ENCODE measurements at places on chromosomes 3 and 15.

DNA sequence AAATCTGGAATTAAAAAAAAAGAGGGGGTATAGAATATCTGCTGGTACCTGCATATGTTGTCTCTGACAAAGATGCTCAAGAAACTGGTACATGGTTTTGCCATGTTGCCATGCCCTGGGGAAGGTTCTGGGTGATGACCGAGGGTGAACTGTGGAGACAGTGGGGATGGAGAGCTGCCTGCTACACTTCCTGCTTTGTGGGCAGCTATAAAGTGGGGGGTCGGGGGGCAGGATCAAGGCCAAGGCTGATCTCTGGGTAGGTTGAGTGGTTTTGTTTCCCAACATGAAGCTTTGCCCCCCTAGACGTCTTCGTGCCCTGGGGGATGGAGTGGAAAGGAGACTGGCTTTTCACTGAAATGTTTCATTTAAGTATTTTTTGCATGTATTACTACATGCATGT is 74.6 kb downstream of the IQSEC1 start:
- DNase-seq = no peak

GRCh38 chr3:25910997-25911396 is 121.1 kb downstream of the OXSM start:
- no peak for DNase-seq

DNA sequence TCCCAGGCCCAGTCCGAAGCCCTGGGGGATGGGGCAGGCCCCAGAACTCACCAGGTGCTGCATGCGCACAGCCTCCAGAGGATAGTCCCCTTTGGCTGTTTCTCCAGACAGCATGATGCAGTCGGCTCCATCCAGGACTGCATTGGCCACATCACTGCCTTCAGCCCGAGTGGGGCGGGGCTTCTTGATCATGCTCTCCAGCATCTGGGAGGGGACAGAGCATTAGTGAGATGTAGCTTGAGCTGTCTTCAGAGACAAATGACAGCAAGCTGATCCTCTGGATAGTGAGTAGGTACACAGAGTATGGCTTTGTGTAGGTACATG is 9.1 kb upstream of the GRAMD2A start:
- no peak for DNase-seq

GRCh38 chr15:87523516-87523915 is 733.0 kb downstream of the NTRK3 start:
- DNase-seq = no peak

GRCh38 chr3:148791920-148792319 is 35.7 kb upstream of the CPB1 start:
- peak; percentile 12 for DNase-seq
